ENCODE measurements at places on chromosomes 3 and 15.

DNA sequence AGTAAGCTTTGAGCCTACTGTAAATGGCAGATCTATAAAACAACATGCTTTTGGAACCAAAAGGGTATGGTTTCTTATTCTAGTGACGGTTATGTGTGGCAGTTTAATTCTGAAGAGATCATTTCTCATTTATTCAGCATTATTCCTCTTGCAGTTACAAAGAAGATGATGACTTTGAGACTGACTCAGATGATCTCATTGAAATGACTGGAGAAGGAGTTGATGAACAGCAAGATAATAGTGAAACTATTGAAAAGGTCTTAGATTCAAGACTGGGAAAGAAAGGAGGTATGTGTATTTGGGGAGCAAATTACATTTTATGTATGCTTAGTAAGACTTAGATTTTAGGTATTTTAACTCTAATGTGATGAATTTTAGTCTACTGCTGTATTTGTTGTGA is 41.5 kb downstream of the CHD2 start:
- DNase-seq, result no peak

DNA sequence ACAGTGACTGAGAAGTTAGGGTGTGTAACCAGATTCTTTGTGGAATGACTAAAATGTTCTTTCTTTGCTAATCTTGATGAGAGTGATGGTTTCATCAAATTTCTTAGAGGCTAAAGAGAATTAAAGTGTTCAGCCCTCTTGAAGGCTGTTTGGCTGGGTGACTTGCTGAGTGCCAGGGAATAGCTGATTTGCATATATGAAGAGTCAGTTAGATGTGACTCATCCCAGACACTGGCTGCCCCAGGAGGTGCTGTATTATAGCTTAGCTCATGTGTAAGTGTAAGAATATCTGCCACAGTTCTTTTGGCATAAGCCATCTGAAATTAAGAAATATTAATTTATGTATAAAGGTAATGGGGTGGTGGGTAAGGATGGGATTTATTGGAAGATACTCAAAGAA is 535.1 kb downstream of the NLGN1 start:
- peak; percentile 4 for DNase-seq

DNA sequence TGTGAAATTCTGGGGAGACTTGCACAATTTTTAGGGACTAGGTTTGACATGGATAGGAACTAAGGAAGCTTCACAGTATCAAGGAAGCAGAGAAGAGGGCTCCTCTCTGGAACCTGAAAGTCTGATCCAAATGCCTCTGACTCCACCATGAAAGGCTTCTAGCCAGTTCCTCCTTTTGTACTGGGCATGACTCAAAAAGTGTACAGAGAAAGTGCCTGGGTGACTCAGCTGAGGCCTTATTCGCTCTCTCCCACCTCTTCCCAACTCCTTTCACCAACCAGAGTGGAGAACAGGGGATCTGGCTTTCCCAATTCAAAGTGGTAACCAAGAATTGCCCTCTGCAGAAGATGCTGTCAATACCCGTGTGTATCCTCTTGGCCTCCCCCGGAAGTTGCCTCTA is 342.9 kb upstream of the PROK2 start:
- no peak for DNase-seq

DNA sequence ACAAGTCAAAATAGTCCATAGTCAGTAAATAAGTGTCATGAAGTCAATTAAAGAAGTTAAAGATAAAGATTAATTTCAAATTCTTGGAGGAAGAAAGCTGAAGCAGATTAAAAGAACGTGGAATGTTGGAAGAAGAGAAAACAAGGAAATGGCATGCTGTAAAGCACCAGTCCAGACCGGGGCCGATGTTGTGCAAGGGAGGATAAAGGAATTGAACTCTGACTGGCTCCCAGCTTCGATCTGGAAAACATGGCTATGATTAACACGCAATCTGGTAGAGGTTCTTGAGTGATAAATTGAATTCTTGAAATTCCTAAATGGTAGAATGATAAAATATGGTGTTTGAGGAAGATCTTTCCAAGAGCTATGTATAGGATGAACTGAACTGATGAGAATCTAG is 194.4 kb downstream of the MEIS2 start:
- no peak for DNase-seq

GRCh38 chr3:29700256-29700655 is 419.4 kb downstream of the RBMS3 start:
- DNase-seq, result no peak

DNA sequence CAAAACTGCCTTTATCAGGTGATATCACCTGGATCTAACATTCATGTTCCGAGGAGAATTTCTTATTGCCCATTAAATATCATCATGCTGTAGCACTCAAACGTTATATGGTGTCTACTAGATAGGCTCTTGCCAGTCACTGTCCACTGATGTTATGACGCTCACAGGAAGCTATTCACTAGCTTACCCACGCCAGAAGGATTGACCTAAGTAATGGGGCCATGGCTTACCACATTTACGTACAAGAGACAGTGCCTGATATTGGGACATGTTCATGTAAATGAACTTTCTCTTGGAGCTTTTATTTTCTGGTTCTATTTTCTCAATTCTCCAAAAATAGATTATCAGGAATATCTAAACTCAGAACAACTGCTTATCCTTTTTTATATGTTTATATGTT is 91.7 kb upstream of the NAALADL2 start:
- DNase-seq, result no peak

DNA sequence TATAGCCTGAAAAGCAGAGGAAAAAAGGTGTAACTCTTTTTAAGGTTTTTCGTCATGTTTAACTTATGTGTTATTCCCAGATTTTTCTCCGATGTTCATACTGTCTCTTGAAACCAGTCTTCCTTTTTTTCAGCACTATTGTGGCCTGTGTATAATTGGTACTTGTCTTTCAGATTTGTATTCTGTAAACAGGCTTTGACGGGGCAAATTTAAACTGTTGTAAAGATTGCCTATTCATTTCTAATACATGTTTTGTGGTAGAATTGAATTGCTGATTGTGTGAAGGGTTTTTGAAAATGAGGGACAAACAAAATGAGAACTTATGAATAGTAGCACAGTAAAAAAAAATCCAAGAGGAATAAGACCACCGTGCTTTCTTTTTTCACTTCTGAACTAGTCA is 33.6 kb downstream of the AKAP13 start:
- no peak for DNase-seq

GRCh38 chr3:5389057-5389456 is 201.6 kb downstream of the EDEM1 start:
- DNase-seq, result no peak

- DNase-seq, result no peak
These were observed 54.2 kb downstream of the PHLDB2 start for GRCh38 chr3:111913163-111913763.

- no peak for DNase-seq
These were observed 332.7 kb downstream of the PDCD6IP start for GRCh38 chr3:34131091-34131490.

GRCh38 chr3:122355612-122356011 is 27.4 kb downstream of the MIX23 start:
- DNase-seq, result no peak

DNA sequence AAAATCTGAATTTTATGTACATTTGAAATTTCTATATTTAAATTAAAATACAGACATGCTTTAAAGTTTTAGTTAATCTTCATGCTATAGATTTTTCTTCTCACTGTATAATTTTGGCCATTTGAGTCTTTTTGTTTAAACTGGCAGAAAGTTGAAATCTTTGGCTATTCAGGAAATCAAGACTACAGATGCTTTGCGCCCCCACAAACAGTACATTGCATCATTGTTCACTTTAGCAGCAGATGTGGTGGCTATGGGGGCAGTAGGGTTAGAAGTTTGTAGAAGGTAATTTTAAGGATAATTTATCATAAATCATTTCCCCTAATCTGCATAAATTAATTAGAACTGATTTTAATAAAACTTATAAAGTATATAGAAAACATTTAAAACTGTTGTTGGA is 20.9 kb downstream of the SPPL2A start:
- DNase-seq, result no peak

GRCh38 chr3:186255703-186256331 is 106.2 kb downstream of the DGKG start:
- no peak for DNase-seq

- DNase-seq, result no peak
These were observed 245.4 kb upstream of the CBLB start for GRCh38 chr3:106114220-106114619.

GRCh38 chr3:36678216-36679013 is 85.9 kb downstream of the DCLK3 start:
- DNase-seq, result no peak

DNA sequence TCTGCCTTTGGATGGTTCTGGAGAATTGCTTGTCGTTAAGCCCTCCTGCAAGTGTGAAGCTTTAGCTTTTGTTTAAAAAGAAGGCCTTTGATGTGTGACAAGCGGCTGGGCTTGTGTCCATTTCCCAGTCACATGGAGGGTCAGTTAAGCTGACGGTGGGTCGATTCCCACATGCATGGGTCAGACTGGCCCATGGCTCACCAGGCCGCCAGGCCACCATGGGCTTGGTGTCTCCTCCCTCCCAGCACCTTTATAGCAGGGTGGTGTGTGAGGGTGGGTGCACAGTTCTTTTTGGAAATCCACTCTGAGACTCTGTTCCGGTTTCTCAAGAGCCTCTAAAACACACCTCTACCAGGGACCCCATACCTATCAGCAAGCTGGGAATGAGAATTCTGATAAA is 67.2 kb downstream of the SCN5A start:
- no peak for DNase-seq

- no peak for DNase-seq
These were observed 189.5 kb downstream of the WDR72 start for GRCh38 chr15:53569751-53570480.

- DNase-seq, result peak; percentile 67
These were observed 37.6 kb downstream of the NCEH1 start for GRCh38 chr3:172673210-172673679.

DNA sequence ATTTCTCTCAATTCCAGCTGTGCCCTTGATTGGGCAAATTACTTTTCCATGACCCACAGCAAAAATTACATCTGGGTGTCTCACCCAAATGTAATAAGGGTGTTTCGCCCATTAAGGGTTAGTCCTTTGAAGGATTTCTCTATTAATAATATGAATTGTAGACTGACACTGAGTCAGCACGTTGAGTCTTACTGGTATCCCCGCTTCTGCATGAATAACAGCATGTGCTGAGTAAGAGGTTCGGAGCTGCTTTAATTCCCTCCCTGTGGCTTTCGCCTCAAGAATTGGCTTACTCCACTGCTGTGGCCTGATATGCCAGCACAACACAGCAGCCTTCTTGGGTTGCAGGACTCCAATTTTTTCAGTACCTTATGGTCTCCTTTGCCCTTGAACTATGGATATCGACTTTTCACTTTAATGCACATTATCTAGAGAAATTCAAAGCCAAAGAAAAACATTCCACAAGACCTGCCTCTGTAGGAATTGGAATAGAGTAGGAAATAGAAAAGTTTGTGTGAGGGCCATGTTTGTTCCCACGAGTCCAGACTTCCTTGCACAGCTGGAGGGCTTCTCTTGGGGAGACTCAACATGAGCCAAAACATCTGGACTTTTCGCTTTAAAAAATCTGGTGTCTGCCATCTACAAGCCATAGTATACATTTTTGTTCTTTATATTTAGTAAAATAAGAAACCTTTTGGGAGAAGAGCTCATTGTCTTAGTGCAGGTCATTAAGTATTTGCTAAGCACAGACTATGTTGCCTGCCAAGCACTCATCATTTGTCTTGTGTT is 20.7 kb upstream of the ERC2 start:
- no peak for DNase-seq

GRCh38 chr3:42590989-42591756 is 513 bp downstream of the SS18L2 start:
- no peak for DNase-seq

GRCh38 chr15:47577000-47577399 is 140.3 kb upstream of the SEMA6D start:
- DNase-seq, result no peak

GRCh38 chr3:153311541-153311940 is 149.5 kb downstream of the RAP2B start:
- DNase-seq, result no peak

DNA sequence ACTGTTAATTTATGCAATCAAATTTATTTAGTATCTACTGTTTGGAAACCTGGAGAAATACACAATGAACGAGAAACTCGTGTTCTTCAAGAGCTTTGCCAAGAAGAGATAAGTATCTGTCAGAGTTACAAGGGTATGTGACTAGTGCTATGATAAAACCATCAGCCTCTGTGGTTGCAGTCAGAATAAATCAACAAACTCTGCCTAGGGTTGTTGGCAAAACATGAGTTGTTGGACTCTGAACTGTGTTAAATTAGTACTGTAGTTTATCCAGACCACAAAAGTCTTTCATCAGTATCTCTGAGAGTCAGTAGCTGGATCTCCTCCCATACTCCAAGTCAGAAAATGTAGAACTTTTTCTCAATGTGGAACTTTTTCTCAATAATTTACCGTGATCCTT is 918.4 kb downstream of the NAALADL2 start:
- no peak for DNase-seq

GRCh38 chr3:41144631-41145030 is 54.7 kb upstream of the CTNNB1 start:
- DNase-seq, result no peak

GRCh38 chr3:45064512-45065372 is 38.6 kb downstream of the CLEC3B start:
- DNase-seq, result peak; percentile 43

DNA sequence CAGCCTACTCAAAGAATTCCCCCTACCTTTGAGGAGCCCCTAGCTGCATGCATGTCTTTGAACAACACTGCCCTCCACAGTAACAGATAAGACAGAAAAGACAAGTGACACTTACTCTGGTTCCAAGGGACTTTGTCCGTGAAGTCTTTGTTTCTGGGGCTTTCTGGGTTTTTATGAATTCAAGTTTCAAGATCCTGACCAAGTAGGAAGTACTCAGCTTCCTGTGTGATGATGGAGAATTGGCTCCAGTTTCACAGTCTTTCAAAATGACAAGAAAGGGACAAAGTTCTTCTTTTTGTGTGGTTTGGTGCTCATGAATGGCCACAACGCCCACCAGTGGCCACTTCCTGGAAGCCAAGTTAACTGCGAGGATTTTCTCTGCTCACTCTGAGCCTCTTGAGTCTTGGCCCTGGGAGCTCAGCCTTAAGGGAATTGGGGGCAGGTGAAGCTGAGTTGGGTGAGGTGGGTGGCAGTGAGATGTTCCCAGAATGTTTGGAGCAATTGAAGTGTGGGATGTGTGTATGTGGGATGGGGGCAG is at the start of gene CCR1:
Gene CCR1, minus strand, starts transcription at position 147 of the 538 bp plus-strand sequence. CDS start 4,000 bp downstream, outside the sequence.
- no peak for DNase-seq

All from HFF-Myc (cell line).